ENCODE measurements at places on chromosomes 4 and X.

DNA sequence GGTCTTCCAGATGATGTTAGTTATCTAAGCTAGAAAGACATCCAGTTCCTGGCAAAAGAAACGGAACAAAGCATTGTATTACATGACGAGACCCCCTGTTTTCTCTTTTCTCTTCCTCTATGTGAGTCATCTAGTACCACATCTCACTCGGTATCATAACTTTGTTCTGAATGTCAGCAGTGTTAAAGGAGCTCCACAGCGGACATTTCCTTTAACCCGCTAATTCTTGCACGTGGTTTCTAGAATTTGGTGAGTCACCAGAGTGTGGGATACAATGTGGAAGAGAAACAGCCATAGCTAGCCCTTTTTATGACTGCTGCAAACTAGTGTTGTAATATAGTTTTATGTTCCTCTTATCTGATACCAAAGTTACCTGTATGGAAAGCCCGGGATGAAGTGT lies 243.7 kb downstream of the TENM3 start:
- no peak for DNase-seq

DNA sequence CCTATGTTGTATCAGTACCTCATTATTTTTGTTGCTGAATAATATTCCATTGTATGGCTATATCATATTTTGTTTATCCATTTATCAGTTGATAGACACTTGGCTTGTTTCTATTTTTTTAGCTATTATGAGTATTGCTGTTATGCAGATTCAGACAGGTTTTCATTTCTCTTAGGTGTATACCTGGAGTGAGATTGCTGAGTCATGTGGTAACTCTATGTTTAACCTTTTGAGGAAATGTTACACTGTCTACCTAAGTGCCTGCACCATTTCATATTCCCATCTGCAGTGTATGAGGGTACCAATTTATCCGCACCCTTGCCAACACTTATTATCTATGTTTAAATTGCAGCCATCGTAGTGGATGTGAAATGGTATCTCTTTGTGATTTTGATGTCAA lies 43.0 kb upstream of the SH3RF1 start:
- no peak for DNase-seq

GRCh38 chr4:170591076-170591475 lies 501.3 kb upstream of the AADAT start:
- no peak for DNase-seq

DNA sequence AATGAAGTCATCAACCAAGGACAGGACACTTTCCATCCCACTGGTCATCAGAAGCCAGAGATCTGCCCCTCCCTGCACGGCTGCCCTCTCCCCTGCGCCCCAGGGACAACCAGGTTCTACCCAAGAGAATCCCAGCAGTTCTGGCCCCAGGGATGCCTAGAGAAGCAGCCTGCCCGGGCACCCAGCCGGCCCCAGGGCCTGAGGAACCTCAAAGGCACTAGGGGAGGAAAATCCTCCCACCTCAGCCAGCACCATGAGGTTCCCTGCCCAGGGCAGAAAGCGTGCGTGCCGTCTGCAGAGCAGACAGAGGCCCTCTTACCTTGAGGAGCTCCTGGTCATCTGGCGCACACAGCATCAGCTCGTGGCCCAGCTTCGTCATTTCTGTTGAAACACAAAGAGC lies 8.1 kb downstream of the HAUS7 start:
- no peak for DNase-seq

GRCh38 chr4:108651014-108651791 lies 804 bp downstream of the OSTC start:
- DNase-seq, result no peak

GRCh38 chr4:179626687-179627086 lies 2184.4 kb upstream of the AGA start:
- no peak for DNase-seq

DNA sequence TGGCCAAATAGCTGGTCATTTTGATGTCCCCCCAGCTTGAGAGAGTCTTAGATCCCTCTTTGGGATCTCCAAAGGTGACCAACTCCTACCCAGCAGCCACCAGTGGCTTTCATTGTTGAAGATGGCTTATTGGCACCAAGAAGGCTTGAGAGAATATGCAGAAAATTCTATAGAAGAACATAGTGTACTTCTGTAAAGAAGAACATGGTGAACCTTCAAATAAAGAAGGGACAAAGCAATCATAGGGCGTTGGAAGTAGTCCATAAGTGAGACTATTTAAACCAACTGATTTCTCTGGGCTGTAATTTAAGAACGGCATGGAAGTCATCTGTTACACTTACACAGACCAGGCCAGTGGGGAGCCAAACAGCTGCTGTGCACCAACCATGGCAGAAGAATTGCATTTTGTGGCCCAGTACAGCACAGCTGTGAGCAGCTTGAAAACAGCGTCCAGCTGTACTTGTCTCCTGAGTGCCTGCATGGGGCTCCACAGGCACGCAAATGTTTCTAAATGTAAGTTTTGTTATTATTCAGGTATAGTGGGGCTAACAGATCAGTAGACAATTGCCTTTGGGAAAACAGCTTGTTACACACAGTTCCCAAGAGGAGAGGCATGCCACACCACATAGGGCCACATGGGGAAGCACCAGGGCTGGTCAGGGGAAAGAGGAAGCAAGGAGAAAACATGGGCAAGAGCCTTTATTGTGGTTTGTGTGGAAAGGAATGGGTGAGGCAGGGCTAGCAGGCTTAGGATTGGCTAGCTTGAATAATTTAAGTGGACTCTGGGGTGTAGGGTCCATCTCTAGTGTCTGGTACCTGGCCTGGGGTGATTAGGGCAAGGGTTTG lies 125.0 kb downstream of the ARHGAP6 start:
- DNase-seq, result no peak

DNA sequence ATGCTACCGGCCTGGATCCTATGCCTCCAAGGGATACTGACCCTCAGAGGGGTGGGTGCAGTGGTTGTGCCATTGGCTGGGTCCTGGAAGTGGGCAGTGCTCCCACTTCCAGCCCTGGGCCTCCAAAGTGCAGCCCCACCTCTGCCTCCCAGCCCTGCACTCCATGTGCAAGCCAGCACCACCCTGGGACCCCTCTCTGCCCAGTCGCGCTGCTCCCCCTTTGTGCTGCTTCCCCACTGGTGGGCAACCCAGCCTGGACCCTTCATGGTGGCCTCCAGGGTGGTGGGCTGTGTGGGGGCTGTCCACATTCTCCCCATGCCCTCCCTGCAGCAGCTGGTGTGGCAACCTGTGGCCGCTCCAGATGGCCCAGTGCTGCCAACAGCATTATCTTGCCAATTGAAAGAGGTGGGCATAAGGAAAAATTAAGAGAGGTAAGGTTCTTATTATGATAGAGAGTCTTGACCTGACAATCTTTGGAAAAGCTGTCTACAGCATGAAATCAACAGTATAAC lies 309.7 kb downstream of the GUCY2F start:
- no peak for DNase-seq

GRCh38 chr4:122150931-122151330 lies 1.2 kb upstream of the BLTP1 start:
- no peak for DNase-seq

DNA sequence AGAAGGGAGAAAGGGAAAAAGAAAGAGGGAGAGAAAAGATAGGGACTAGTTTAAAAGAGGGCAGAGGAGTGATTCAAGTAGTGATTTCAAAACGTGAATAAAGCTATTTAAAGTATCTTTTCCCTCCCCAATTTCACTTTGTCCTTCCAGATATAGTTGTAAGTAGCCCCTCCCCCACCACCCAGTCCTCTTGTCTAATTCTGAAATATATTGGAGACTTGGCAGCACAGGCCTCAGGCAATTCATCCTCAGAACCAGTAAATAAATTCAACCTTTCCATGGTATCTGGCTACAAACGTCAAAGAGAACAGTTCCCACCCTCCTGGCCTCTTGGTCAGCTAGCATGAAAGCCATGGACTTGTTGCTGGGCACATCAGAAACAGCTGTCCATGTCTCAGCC lies 169.5 kb upstream of the SCML1 start:
- DNase-seq, result no peak

- peak; percentile 67 for DNase-seq
These were observed 34.2 kb downstream of the IDS start for GRCh38 chrX:149470955-149471354.

DNA sequence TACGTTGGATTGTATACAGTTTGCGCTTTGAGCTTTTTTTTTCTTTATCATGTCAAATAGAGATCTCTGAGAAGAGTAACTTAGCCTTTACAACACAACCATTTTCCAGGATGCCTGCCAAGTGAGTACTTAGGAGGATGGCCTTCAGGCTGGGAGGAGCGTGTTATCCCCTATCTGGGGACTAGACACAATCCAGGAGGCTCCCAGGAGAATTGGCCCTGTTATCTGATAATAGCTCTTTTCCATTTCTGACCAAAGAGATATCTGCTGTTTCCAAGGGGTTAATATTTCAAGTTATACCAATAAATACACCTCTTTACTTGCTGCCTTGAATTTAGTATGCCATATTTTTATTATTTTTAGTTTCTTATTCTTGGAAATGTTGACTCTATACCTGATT lies 169.5 kb upstream of the SMARCAD1 start:
- DNase-seq, result no peak

DNA sequence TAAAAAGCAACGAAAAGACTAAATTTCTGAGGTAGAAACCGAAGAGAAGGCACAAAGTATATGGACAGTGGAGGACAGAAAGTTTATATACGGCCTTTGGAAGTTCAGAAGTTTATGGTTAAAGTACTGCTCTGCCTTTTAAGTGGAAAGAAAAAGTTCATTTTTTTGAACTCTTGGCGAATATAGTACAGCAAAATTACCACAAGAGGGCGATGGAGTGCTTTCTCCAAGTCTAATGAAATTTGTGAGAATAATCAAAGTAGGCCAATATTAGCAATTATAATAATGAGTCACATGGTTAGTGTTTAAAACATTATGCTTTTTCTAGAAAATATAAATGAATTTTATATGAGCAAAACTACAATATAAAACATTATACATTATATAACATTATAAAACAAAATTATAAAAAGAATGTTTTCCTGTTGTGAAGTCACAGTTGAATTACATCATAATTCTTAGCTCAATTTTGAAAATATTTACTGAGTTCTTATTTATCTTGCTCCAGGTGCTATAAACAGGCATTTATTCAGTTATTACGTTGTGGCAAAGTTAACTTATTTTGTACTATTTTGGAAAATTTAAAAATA lies 136.2 kb upstream of the BMPR1B start:
- no peak for DNase-seq

- no peak for DNase-seq
These were observed 95.4 kb downstream of the NKX6-1 start for GRCh38 chr4:84403656-84404055.

GRCh38 chrX:151019856-151020255 lies 36.7 kb downstream of the HMGB3 start:
- no peak for DNase-seq

GRCh38 chr4:88696630-88697029 lies 999 bp downstream of the NAP1L5 start:
- no peak for DNase-seq

DNA sequence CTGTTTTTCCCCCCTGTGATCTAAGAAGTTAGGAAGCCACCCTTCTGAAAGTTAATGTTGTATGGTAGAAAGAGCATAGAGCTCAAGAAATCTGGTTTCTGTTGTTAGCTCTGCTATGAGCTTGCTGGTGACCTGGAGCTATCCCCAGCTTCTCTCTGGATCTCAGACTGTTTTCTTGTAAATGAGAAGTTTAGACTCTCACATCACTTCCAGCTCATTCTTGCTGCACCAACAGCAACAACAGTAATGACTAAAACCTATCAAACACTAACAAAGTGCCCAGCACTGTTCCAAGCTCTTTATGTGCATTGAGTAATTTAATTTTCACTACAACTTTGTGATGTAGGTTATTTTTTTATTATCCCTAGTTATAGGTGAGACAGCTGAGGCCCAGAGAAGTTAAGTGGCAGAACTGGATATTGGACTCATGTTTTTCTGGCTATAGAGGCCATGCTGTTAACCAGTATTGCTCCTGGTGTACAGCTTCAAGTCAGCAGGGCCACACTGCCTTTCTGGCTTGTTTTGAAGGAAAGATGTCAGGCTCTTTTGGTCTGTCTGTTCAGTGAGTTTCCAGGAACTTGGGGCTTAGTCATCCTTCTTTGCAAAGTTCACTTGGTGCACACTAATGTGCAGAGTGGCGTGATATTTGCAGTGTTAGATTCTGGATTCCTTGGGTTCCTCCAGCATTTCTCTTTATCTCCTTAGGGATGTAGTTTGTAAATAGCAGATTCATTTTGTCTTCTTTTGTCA lies 27.8 kb upstream of the TMEM164 start:
- DNase-seq, result no peak

- DNase-seq, result no peak
These were observed 104.8 kb downstream of the GASK1B start for GRCh38 chr4:158068068-158068467.

GRCh38 chr4:145266881-145267280 lies 86.5 kb upstream of the OTUD4 start:
- DNase-seq, result no peak

GRCh38 chr4:145153904-145154298 lies 26.5 kb downstream of the OTUD4 start:
- no peak for DNase-seq

Data from NCI-H1930 (cell line).